Hepatocyte (in vitro differentiated cells): ENCODE measurements at places on chromosomes 11 and 22.

DNA sequence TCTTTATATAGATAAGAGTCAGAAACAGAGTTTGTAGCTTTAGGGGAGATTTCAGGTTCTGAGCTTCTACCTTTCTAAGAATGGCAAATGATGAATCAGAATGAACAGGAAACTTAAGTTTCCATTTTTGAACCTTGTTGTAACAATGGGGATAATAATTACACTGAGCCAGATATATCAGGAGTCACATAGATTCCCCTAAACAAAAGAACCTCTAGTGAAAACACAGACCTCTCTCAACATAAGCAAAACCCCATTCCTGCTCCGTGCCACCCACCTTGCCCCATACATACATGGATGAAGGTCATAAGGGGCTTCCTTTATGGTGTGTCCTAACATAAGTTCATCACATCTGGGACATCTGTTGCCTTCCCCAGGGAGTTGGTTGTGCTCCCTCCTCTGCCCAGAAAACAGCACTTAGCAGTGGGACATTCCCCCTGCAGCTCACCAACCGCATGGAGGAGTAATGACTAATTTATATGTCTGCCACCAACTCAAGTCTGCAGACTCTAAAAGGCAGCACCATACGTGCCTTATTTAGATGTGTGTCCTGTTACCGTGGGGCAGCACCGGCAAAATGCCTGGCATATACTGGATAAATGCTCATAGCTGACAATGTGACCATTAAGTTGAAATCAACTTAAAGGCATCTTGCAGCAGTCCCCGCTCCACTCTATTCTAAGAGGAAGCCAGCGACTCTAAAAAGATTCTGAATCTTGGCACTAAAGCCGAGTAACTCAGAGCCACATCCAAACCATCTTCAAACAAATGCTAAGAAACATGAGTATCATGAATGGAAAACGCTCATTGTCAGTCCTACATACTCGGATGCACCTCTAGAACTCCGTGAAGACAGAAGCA, 8.0 kb downstream of the JAML start:
- H3K36me3 ChIP-seq, result no peaks in the 10 kb centered on the region
- H3K4me1 ChIP-seq, result peaks cover 30% of the 10 kb centered on the region
- DNase-seq, result no peak
- no peaks in the 10 kb centered on the region for H3K27me3 ChIP-seq
- H3K27ac ChIP-seq, result peak overlapping the region; percentile 5
- no peak overlapping the region for H3K4me3 ChIP-seq

DNA sequence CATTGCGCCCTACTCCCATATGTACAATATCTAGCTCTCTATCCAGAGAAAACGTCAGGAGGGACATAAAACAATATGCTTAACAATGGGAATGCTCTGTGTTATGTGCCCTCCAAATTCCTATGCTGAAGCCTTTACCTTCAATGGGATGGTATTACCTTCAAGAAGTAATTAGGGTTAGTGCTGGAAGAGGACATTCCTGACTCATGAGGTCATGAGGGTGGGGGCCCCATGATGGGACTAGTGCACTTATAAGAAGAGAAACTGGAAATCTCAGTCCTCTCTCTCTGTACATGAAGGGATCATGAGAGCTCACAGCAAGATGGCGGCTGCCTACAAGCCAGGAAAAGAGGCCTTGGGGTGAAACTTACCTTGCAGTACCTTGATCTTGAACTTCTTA, 20.3 kb downstream of the MMP20 start:
- H3K4me3 ChIP-seq, result no peak overlapping the region
- no peak overlapping the region for H3K27ac ChIP-seq
- H3K27me3 ChIP-seq, result no peaks in the 10 kb centered on the region
- H3K4me1 ChIP-seq, result peaks cover 8% of the 10 kb centered on the region

DNA sequence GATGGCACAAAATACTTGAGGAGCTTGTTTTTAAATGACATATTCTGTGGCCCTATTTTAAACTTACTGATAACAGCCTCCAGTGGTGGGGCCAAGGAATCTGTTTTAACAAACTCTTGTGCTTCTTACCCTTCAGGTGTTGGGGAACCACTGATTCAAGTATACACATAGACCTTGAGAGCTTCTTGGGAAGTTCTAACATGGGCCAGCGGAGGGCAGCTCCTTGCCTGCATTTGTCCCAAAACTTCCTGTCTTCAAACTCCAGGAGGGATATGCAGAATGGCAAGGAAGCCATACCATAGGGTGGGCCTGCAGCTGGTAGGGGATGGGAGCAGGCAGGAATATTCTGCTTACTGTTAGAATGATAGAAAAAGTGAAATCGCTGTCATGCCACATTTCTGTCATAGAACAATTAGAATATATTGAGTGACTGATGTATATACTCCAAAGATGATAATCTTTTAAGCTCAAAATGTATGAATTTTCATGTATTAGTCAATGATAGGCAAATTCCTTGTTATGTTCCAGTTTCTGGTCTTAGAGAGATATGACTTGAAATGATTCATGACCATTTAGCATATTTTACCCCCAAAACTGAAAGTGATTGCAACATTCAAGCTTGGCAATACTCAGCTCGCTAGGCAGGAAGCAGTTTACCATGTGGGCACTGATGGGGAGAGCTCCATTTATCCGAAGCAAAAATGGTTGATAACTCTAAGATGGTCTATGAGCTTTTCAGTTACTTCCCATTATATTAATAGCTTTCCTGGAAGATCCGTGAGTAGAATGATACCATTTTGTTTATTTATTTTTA, 9.2 kb downstream of the EXT2 start:
- no peak overlapping the region for H3K4me3 ChIP-seq
- no peaks in the 10 kb centered on the region for H3K36me3 ChIP-seq
- DNase-seq, result no peak
- H3K27me3 ChIP-seq, result no peaks in the 10 kb centered on the region
- H3K27ac ChIP-seq, result no peak overlapping the region

- H3K36me3 ChIP-seq, result no peaks in the 10 kb centered on the region
- no peak for DNase-seq
- H3K4me3 ChIP-seq, result no peak overlapping the region
- no peak overlapping the region for H3K27ac ChIP-seq
- H3K27me3 ChIP-seq, result no peaks in the 10 kb centered on the region
Measured at GRCh38 chr11:44615041-44615755, 49.7 kb downstream of the CD82 start.

GRCh38 chr11:804599-804964, 449 bp downstream of the PIDD1 start:
- DNase-seq, result no peak
- no peaks in the 10 kb centered on the region for H3K27me3 ChIP-seq
- H3K4me1 ChIP-seq, result peaks cover 3% of the 10 kb centered on the region
- H3K27ac ChIP-seq, result peak overlapping the region; percentile 27
- peak overlapping the region; percentile 34 for H3K4me3 ChIP-seq
- no peaks in the 10 kb centered on the region for H3K36me3 ChIP-seq

DNA sequence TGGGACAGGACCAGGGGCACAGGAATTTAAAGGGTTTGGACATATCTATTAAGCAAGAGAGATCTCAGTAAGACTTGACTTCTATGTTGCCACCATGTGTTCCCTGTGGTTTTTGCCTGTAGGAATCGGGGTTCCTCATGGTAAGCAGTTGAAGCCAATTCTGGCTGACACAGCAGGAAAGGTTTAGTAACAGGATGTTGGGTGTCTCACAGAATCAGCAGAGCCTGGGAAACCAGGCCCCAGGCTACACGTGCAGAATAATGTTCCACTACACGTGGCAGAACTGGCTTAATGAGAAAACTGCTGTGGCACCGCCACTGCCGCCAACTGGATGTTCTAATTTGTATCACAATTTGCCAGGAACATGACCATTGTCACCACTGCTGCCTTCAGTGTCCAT, 264.6 kb upstream of the PLET1 start:
- H3K4me3 ChIP-seq, result no peak overlapping the region
- H3K4me1 ChIP-seq, result no peaks in the 10 kb centered on the region
- no peak overlapping the region for H3K27ac ChIP-seq
- no peaks in the 10 kb centered on the region for H3K36me3 ChIP-seq
- DNase-seq, result no peak

DNA sequence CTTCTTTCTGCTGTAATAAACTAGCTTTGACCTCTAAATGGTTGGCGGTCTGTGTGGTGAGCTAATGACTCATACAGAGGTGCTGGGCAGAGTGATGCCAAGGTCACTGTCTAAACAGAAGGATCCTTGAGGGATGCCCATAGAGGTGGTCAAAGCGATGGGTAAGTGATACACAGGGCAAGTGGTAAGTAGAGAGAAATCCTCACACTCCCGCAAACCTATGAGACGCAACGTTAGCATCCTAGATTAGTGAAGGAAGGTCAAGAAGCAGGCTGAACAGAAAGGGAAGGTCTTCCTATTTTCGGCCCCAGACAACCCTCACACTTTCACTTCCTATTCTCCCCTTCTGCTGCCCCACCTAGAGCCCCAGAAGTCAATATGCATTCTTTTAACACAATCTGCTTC, 65.6 kb upstream of the SESN3 start:
- no peak overlapping the region for H3K4me3 ChIP-seq
- H3K36me3 ChIP-seq, result no peaks in the 10 kb centered on the region
- H3K4me1 ChIP-seq, result peaks cover 44% of the 10 kb centered on the region
- H3K27ac ChIP-seq, result peak overlapping the region; percentile 4
- no peaks in the 10 kb centered on the region for H3K27me3 ChIP-seq
- no peak for DNase-seq

GRCh38 chr11:134861490-134862104, 449.6 kb upstream of the B3GAT1 start:
- no peaks in the 10 kb centered on the region for H3K36me3 ChIP-seq
- DNase-seq, result no peak

GRCh38 chr22:17772958-17773605, 1.2 kb downstream of the BID start:
- peak; percentile 50 for DNase-seq
- H3K27ac ChIP-seq, result no peak overlapping the region
- peaks cover 11% of the 10 kb centered on the region for H3K4me1 ChIP-seq

DNA sequence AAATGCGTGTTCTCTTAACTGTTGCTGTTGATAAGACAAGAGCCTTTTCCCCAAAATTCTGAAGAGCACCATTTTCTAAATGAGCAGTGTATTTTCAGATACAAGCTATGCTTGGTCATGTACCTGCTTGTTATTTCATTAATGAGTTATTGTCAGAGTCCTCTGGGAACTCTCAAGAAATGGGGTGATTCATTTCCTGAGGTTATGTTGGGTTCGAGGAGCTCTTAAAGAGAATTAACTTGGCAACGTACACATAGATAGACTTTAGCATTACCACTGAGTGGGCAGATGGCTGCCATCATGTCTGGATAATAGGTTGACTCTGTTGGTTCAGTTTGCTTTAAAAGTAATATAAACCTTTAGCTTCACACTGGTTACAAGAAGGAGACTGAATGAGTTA, 87.9 kb upstream of the SORL1-AS1 start:
- no peaks in the 10 kb centered on the region for H3K4me1 ChIP-seq
- no peak overlapping the region for H3K27ac ChIP-seq
- H3K36me3 ChIP-seq, result no peaks in the 10 kb centered on the region
- no peak overlapping the region for H3K4me3 ChIP-seq

- no peaks in the 10 kb centered on the region for H3K27me3 ChIP-seq
- no peak overlapping the region for H3K4me3 ChIP-seq
- no peak for DNase-seq
- no peaks in the 10 kb centered on the region for H3K36me3 ChIP-seq
- H3K4me1 ChIP-seq, result peaks cover 27% of the 10 kb centered on the region
Measured at GRCh38 chr11:6321356-6321755, 1.1 kb upstream of the CAVIN3 start.

GRCh38 chr22:17655289-17655688, 16.7 kb downstream of the BCL2L13 start:
- H3K4me3 ChIP-seq, result no peak overlapping the region
- H3K27ac ChIP-seq, result no peak overlapping the region
- no peak for DNase-seq
- H3K4me1 ChIP-seq, result no peaks in the 10 kb centered on the region

DNA sequence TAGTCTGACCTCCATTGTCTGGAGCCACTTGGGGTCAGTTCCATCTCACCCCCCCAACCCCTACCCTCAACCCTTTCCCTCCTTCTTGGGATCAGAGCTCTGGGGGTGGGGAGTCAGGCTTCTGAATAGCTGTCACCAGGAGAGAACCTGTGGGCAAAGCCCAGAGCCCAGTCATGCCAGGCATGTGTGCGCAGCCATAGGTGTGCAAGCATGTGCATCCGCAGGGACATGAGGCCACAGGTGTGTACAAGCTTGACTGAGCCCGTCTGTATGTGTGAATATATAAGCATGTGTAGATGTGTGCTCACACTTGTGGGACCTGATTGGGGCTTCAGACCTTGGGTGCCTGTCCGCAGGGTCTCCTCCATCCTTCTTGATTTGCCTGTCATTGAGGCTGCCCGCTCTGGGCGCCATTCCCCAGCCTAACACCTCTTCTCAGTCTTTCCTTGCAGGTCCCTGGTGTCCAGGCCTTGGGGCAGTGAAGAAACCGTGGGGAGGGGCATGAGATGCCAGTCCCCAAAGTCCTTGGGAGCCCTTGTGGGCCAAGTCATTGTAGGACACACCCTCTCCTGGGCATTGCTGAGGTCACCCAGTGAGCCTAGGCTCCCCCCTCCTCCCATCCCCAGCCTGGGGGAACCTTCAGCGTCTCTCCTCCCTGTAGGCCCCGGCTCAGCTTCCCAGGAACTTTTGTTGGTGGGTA, 9.0 kb downstream of the ATG16L2 start:
- H3K27ac ChIP-seq, result no peak overlapping the region
- DNase-seq, result no peak
- no peaks in the 10 kb centered on the region for H3K27me3 ChIP-seq
- peaks cover 11% of the 10 kb centered on the region for H3K4me1 ChIP-seq

DNA sequence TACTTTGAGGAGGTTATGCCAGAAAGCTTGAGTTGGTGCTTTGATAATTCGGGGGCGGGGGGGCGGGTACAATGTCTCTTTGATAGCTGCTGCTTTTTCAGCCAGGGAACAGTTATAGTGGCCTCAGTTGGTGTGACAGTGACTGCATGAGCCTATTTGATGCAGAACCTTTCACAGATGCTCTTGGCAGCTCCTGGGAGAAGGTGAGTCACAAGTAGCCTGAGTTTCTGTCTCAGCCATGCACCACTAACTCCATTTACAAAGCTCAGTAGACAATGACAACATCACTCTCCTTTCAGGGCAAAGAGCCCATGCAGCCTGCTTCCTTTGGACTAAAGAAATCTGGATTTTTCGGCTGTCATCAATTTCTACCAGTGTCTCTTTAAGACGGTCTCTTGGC, 42.1 kb upstream of the SEZ6L start:
- H3K36me3 ChIP-seq, result no peaks in the 10 kb centered on the region
- no peak overlapping the region for H3K4me3 ChIP-seq
- no peaks in the 10 kb centered on the region for H3K4me1 ChIP-seq
- DNase-seq, result no peak
- peaks cover 5% of the 10 kb centered on the region for H3K27me3 ChIP-seq

DNA sequence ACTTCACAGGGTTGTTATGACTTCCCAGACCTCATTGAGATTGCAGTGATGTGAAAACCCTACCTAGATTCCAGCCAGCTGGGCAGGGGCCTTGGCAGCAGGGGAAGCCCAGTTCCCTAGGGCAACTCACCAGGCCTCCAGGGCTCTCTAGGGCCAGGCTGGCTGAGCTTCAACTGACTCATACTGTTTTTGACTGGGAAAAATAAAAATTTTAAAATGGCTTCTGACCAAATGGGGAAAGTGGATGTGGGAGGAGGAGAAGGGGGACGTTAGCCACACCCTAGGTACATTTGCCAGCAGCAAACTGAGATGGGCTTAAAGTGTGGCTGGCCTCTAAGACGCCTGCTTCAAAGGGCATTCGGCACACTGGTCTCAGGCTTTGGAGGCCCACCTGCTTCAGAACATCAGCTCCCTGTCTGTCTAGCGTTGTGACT, 39.0 kb downstream of the BMAL1 start:
- no peak for DNase-seq
- no peaks in the 10 kb centered on the region for H3K36me3 ChIP-seq
- no peaks in the 10 kb centered on the region for H3K4me1 ChIP-seq
- no peak overlapping the region for H3K4me3 ChIP-seq
- no peak overlapping the region for H3K27ac ChIP-seq

- no peaks in the 10 kb centered on the region for H3K36me3 ChIP-seq
- no peak overlapping the region for H3K4me3 ChIP-seq
- no peak overlapping the region for H3K27ac ChIP-seq
- H3K27me3 ChIP-seq, result no peaks in the 10 kb centered on the region
Measured at GRCh38 chr22:41234815-41235695, 5.7 kb downstream of the CHADL start.
